ENCODE measurements at places on chromosomes 12 and 14.

- no peak for DNase-seq
Observed at GRCh38 chr14:99509871-99510555, 28.8 kb downstream of the CCNK start.

- no peak for DNase-seq
Observed at GRCh38 chr14:104753528-104754212, 723 bp downstream of the SIVA1 start.

DNA sequence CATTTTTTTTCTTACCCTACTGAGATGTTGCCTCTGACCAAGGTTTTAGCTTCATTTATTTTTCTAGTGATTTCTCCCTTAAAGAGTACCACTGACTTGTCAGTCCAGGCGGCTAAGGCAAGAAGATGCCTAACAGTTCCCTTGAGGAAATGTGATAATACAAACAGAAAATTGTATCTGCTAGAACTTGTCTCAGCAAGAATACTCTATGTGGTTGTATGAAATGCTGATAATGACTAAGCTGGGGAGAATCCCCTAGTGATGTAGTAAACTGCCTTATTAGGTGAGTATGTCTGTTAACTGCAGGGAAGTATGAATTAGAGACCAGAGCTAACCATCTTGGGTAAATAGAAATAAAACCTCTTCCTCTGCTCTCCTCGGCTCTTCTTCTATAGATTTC, 6.7 kb downstream of the C12orf54 start:
- DNase-seq, result no peak

- no peak for DNase-seq
Observed at GRCh38 chr12:5473076-5473782, 41.3 kb downstream of the NTF3 start.

- no peak for DNase-seq
Observed at GRCh38 chr12:93043192-93043876, 114.2 kb upstream of the EEA1 start.

GRCh38 chr12:119328111-119328510, 6.4 kb upstream of the CCDC60 start:
- DNase-seq, result no peak

DNA sequence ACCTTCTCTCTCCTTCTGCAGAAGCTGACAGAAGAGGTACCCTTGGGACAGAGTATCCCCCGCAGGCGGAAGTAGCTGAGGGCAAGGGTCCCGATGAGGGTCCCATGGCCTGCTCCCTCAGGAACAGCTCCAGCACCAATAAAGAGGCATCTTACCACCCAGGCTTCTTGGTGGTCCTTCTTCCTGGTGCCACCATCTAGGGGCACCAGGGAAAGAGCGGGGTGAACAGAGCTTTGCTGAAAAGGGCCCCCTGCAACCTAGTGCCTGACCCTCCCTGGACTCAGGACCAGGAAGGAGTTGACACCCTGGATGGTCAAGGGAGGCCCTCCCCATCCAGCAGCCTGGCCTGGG, 591 bp upstream of the IRF9 start:
- DNase-seq, result no peak

DNA sequence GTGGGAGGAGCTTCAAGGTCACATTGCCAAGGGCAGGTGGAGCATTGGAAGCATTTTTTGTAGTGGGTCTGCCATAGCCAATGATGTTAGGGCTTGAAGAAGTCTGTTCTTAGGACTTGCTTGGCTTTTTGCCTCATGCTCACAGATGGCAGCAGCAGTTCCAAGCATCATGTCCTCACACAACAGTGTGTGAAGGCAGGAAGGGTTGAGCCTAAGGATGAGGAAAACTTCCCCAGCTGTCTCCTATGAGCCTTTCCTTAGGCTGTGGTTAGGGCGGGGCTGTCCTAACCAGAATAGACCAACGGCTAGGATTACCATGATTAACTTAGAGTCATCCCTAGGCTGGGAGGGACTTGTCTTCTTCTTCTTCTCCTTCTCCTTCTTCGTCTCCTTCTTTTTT, 76.2 kb upstream of the KCNA1 start:
- DNase-seq, result no peak

GRCh38 chr14:67480011-67480410, 8.5 kb downstream of the TMEM229B start:
- no peak for DNase-seq

DNA sequence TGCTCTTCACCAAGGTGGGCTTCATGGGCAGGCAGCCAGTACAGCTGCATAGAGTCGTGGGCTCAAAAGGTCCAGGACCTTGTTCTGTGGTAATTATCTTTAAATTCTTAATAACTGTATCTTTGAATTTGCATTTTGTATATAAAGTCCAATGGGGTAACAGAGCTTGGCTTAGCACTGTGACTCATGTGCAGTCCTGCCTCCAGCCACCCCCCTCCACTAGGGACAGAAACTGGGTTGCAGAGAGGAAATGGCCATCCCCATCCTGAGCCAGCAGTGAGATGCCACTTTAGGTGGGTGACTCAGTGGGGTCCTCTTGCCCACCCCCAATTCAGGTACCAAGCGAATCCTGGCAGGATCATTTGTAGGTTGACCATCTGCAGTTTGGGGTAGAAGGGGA, 48.1 kb downstream of the EPS8 start:
- DNase-seq, result no peak

DNA sequence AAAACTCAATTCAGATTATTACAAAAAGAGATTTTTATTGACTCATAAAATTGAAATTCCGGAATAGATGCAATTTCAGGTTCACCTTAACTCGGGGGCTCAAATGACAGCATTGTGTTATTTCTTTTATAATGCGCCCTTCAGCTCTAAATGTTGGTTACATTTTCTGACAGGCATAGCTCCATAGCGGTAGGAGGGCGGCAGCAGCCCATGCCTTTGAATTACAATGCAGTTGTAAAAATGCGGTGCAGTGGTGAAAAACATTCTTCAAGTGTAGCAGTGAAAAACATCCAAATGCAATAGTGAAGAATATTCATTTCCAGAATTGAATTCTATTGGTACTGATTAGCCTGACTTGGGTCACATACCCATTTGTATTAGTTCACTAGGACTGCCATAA, 215.3 kb upstream of the PKP2 start:
- DNase-seq, result no peak

DNA sequence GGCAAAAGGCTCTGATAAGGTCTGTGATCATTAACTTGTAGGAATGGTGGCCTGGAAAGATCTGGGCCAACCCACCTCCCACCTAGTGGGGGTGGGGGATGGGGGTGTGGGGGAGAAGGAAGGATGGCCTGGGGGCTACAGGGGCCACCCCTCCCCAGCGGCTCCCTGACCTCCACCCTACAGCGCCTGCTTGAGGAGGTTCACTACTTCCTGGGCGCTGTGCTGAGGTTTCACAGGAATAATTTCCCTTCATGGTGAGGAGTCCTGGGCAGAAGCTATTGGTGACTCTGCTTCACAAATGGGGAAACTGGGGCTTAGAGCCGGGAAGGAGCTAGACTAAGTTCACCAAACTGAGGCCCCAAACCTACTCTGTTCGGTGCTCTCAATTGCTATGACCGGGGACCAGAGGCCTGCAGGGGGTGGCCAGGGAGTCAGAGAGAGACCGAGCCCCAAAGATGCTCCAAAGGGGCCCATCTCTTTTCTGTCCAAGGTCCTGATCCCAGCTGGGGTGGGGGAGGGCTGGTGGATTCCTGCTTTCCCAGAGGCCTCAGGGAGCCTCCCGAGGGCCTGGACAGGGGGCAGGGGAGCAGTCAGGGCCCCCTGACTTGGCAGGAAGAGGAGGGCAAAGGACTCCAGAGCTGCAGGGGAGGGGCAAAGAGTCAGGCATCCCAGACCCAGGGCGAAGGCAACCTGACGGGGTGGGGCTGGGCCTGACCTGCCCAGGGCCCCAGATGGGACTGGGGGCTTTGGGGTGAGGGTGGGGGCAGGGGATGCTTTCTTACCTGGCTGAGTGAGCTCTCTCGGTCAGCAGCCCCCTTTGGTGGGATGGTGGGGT, 1.7 kb downstream of the HNF1A start:
- no peak for DNase-seq

DNA sequence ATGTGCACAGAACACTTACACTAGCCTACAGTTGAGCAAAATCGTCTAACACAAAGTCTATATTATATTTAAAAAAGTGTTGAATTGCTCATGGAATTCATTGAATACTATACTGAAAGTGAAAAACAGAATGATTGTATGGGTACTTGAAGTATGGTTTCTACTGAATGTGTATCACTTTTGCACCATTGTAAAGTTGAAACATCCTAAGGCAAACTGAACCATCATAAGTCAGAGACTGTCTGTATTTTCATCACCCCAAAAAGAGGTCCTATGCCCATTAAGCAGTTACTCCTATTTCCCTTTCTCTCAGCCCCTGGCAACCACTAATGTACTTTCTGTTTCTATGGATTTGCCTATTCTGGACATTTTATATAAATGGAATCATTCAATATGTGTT, 4.4 kb upstream of the AMIGO2 start:
- no peak for DNase-seq

DNA sequence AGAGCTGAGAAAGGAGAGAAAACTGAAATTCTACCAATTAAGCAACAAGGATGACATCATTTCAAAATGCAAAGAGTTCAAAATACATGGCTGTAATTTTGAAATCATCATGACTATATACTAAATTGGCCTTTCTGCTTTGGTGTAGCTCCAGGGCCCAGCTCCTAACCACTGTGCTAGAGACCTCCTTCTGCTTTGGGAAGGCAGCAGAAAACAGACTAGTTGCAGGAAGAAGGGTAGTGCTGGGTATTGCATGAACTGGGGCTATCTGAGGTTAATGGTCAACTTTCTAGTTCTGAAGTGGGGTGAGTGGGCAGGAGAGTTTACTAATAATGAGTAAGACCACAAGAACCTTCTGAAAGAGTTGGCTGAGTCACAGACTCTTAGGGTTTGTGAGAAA, 66.2 kb downstream of the PTGER2 start:
- no peak for DNase-seq

GRCh38 chr12:132986885-132987225, 688 bp downstream of the ZNF26 start:
- DNase-seq, result no peak

DNA sequence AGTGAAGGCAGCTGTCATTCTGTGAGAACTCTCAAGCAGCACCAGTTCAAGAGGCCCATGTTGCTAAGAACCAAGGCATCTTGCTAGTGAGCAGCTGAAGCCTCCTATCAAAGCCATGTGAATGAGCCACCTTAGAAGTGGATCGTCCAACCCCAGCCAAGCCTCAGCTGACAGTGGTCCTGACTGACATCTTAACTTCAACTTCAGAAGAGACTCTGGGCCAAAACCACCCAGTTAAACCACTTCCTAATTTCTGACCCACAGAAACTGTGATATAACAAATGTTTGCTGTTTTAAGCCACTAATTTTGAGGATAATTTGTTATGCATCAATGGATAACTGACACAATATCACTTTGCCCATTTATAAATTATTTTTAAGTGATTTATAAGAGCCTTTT, 256.0 kb downstream of the RPAP3 start:
- no peak for DNase-seq

- DNase-seq, result no peak
Observed at GRCh38 chr12:132167611-132168310, 23.5 kb downstream of the NOC4L start.

GRCh38 chr12:68487721-68488309, 122.9 kb upstream of the RAP1B start:
- DNase-seq, result no peak

- no peak for DNase-seq
Observed at GRCh38 chr12:43861015-43861839, 25.3 kb downstream of the TMEM117 start.

DNA sequence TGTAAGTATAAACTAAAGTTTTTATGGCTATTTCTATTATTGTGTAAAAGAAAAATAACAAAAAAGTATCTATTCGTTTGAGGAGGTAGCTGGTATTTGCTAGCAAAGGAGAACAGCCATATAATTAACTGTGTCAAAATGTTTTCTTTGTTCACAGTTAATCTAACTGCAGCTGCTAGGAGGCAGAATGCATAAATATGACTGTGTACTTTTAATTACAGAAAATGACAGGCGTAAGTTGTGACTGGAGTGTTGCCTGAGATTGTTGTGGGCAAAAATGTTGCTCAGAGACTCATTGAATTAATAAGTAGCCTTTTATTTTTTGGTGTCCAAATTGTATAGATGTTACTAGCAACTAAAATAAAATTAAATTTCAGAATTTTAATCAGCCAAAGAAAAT, 33.5 kb downstream of the PTPRO start:
- DNase-seq, result no peak

DNA sequence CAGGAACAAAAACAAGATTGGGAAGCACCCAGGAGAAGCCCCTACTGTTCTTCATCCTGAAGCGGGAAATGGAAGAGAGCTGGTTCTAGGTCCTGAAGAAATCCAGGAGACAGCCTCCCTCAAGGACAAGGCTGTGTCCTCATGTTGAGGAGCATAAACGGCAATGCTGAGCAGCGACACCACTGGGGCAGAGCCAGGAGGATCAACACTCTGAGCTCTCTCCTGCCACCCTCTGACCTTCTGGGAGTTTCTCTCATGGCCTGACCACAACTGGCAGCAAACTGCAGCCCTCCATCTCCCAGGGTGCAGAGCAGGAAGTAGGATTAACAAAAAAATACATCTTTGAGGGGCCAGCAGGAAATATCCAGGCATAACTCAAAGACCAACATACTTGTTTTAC, 1292.2 kb upstream of the TMEM132C start:
- DNase-seq, result no peak

- no peak for DNase-seq
Observed at GRCh38 chr14:100091386-100091785, 26.2 kb downstream of the EVL start.

GRCh38 chr12:117148642-117149041, 41.6 kb downstream of the FBXO21 start:
- DNase-seq, result no peak

DNA sequence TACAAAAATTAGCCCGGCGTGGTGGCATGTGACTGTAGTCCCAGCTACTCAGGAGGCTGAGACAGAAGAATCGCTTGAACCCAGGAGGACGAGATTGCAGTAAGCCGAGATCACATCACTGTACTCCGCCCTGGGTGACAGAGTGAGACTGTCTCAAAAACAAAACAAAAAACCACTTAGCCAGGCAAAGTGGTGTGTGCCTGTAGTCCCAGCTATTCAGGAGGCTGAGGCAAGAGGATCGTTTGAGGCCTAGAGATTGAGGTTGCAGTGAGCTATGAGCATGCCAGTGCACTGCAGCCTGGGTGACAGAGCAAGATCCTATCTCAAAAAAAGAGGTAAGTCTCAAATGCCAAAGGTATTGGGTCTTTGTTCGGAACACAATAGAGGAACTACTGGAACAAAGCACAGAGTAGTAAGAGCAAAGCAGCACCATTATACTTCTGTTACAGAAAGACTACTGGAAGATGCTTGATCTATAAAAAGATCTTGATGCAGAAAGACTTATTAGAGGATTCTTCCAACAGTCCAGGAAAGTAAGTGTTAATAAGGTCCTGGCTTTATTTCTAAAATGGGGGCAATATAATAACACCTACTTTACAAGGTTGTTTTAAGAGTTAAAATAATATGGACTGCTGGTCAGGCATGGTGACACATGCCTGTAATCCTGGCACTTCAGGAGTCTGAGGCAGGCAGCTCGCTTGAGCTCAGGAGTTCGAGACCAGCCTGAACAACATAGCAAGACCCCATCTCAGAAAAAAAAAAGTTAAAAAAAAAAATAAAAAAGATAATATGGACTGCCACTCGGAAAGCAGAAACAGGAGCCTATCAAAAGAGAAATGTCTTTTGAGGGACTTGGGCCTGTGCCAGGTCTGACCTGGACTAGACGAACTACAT, 29.9 kb downstream of the BTBD7 start:
- DNase-seq, result no peak

All from thymus (tissue), 14 donors.